ENCODE measurements at places on chromosomes 4 and X.

DNA sequence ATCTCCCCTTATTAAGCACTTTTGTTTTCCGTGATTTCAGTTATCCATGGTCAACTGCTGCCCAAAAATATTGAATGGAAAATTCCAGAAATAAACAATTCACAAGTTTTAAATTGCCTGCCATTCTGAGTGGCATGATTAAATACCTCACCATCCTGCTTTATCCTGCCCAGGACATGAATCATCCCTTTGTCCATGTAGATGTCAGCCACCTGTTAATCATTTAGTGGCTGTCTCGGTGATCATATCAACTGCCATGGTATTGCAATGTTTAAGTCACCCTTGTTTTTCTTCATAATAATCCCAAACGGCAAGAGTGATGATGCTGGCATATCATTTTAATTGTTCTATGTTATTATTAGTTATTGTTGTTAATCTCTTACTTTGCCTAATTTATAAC lies 79.8 kb upstream of the LHFPL1 start:
- H3K4me1 ChIP-seq: no peaks in the 10 kb centered on the region
- DNase-seq: no peak
- H3K27me3 ChIP-seq: no peaks in the 10 kb centered on the region
- H3K4me3 ChIP-seq: no peak overlapping the region
- no peaks in the 10 kb centered on the region for H3K36me3 ChIP-seq

DNA sequence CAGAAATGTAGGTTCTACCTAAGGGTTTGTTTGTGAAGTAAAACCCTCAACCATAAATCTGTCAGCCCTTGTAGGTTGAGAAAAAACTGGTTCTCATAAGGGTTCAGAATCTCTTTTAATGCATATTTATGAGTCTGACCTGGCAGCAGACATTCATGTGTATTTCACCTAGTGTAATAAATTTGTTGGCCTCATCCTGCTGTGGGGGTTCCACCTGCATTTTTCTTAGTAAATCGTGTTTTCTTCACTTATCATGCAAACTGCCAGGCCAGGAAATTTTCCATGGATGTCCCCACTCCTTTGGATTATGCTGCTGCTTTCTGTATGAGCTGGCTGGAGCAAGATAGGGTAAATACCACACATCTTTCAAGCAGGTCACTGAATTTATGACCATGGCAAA lies 42.4 kb downstream of the KLHL13 start:
- no peaks in the 10 kb centered on the region for H3K27me3 ChIP-seq
- H3K4me1 ChIP-seq: no peaks in the 10 kb centered on the region
- H3K36me3 ChIP-seq: no peaks in the 10 kb centered on the region
- H3K4me3 ChIP-seq: no peak overlapping the region

GRCh38 chrX:37697169-37697760 lies 11.7 kb downstream of the XK start:
- peak; percentile 20 for DNase-seq
- no peak overlapping the region for H3K4me3 ChIP-seq
- H3K27me3 ChIP-seq: no peaks in the 10 kb centered on the region
- H3K36me3 ChIP-seq: no peaks in the 10 kb centered on the region
- H3K27ac ChIP-seq: no peak overlapping the region
- H3K4me1 ChIP-seq: no peaks in the 10 kb centered on the region

DNA sequence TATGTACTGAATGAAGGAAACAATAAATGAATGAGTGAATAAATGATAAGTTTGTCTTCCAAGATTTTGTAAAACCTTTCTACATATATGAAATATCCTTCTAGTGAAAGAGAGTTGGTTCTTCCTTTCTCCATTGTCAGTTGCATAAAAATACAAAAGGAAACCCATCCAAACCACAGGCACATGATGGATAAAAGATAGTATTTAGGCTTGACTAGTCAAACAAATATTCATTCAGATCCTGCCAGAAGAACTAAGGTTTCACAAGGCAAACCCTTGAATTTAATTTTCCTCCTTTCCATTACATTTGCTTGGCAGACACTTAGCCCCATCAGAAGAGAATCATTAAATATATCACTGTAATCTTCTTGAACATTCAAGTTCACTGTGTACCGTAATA lies 208.4 kb downstream of the COL25A1 start:
- no peaks in the 10 kb centered on the region for H3K4me1 ChIP-seq
- DNase-seq: peak; percentile 46
- H3K4me3 ChIP-seq: no peak overlapping the region
- no peak overlapping the region for H3K27ac ChIP-seq
- no peaks in the 10 kb centered on the region for H3K36me3 ChIP-seq

- no peaks in the 10 kb centered on the region for H3K27me3 ChIP-seq
- DNase-seq: peak; percentile 3
- no peak overlapping the region for H3K4me3 ChIP-seq
- H3K36me3 ChIP-seq: no peaks in the 10 kb centered on the region
These were observed 1522.8 kb upstream of the PABPC4L start for GRCh38 chr4:135724421-135724820.

DNA sequence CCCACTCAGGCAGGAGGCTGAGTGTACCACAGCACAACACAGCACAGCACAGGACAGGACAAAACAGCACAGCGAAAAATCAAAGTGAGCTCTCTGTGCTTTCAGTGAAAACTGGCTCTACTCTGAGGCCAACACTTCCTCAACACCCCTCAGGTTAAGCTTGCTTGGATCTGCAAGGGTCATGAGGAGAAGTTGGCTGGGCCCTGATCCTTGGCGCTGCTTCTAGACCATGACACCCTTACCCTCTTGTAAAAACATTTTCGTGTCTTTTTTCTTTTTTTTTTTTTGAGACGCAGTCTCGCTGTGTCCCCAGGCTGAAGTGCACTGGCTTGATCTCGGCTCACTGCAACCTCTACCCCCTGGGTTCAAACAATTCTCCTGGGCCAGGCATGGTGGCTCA lies 25.3 kb downstream of the USP46 start:
- H3K27me3 ChIP-seq: no peaks in the 10 kb centered on the region
- no peak for DNase-seq
- H3K4me3 ChIP-seq: no peak overlapping the region
- no peaks in the 10 kb centered on the region for H3K4me1 ChIP-seq

DNA sequence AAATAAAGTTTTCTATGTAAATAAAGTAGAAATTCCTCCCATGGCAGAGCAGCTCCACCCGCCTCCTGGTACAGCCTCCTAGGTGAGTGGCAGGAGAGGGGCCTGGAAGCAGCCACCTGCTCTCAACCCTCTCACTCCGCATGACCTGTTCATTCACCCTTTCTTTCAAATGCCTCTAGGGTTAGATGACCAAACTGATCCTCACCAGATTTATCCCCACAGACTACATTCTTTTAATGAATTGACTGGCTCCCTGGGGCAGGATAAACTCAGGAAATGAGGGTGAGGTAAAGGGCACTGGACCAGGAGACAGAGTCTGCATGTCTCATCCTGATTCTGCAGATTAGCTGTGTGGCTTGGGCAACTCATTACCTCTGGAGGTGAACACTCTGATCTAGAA lies 32.6 kb upstream of the NKX6-1 start:
- no peaks in the 10 kb centered on the region for H3K36me3 ChIP-seq
- no peak overlapping the region for H3K4me3 ChIP-seq
- peaks cover 3% of the 10 kb centered on the region for H3K27me3 ChIP-seq
- H3K27ac ChIP-seq: no peak overlapping the region
- H3K4me1 ChIP-seq: no peaks in the 10 kb centered on the region
- DNase-seq: no peak

DNA sequence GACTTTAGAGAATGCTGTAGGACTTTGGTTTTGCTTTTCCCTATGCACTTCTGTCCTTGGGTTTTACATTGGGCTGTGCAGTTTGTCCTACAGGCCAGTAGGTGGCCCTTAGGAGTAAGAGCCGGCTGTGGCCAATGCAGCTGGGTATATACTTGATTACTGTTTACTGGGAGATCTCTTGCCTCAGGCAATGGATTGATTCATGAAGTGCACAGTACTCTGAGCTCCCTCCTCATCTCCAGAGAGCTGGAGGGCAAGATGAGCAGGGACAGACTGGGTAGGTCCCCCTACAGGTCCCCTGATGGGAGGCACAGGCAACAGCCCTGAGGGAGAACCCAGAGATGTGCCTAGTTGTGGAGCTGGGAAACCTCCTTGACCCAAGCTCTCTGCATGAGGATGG lies 103.8 kb upstream of the QRFPR start:
- no peaks in the 10 kb centered on the region for H3K27me3 ChIP-seq
- no peak overlapping the region for H3K4me3 ChIP-seq
- no peak overlapping the region for H3K27ac ChIP-seq
- DNase-seq: peak; percentile 36
- H3K36me3 ChIP-seq: no peaks in the 10 kb centered on the region

DNA sequence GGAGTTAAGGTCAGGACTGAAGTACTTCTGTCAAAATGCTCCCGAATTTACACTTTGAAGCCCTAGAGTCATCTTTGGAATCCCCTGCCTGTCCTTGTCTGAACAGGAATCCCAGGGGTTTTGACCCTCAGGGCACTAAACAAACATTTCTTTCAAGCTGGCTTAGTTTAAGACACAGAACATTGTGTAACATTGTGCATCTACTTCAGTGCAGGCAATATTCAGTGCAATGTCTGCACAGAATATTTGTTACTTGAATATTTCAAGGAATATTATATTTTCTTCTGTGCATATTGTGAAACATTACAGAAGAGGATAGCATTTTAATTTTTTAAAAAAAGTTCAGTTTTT lies 763.4 kb downstream of the PCDH18 start:
- H3K27ac ChIP-seq: no peak overlapping the region
- no peak for DNase-seq
- no peaks in the 10 kb centered on the region for H3K36me3 ChIP-seq
- no peaks in the 10 kb centered on the region for H3K4me1 ChIP-seq

GRCh38 chr4:39118034-39118658 lies 56.1 kb downstream of the KLHL5 start:
- no peak for DNase-seq
- H3K27ac ChIP-seq: no peak overlapping the region
- no peaks in the 10 kb centered on the region for H3K4me1 ChIP-seq

DNA sequence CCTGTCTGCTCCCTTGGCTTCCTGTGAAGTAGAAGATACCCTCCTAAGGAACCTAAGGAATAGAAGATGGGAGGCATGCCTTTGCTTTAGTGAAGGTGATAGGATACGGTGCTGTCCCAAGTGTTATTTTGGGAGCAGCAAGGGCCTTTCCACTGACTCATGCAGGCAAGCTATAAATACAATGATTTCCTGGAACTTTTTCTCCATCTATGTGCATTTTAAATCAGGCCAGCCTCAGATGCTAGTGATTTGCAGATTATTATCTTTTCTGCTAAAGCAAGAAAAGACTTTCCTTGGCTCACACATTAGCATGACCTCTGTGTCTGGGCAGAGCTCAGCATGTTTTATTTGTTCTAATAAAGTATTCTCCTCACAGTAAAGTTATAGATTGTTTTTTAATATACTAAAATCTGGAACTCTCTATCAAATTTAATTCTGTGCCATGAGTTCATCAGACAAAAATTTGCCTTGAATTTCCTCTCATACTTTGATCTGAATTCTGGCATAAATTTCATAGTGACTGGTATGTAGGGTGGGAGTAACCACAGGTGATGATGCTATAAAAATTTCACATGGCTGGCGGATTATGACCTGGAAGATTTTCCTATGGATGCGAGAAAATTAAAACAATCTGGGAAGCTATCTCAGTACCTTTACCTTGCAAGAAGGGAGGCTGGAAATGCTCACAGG lies 131.7 kb downstream of the REPS2 start:
- H3K4me3 ChIP-seq: peak overlapping the region; percentile 17
- DNase-seq: peak; percentile 68
- no peaks in the 10 kb centered on the region for H3K36me3 ChIP-seq
- peak overlapping the region; percentile 76 for H3K27ac ChIP-seq
- no peaks in the 10 kb centered on the region for H3K27me3 ChIP-seq

GRCh38 chr4:10100734-10101216 lies 15.8 kb downstream of the WDR1 start:
- no peaks in the 10 kb centered on the region for H3K27me3 ChIP-seq
- H3K4me1 ChIP-seq: peaks cover 82% of the 10 kb centered on the region
- peaks cover 58% of the 10 kb centered on the region for H3K36me3 ChIP-seq
- H3K27ac ChIP-seq: no peak overlapping the region
- H3K4me3 ChIP-seq: no peak overlapping the region

- H3K4me3 ChIP-seq: no peak overlapping the region
- DNase-seq: no peak
- H3K4me1 ChIP-seq: no peaks in the 10 kb centered on the region
- no peak overlapping the region for H3K27ac ChIP-seq
These were observed 263.2 kb upstream of the ITM2A start for GRCh38 chrX:79630033-79631009.

DNA sequence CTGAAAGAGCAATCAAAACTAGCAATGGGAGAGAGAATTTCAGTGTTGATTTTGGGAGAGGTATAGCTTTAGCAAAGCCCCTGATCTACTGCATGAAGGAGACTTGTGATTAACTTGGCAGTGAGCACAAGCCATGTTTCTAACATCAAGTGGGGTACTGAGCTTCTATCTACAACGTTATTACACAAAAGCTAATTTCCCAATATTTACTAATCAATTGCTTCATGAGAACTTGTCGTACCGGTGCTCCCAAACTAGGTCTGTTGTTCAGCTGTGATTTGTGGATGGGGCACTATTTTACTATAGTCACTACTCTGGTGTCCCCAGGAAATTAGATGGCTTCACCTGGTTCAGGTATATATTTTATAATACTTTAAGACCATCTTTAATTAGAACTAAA lies 16.2 kb downstream of the ANK2 start:
- H3K27me3 ChIP-seq: no peaks in the 10 kb centered on the region
- no peak for DNase-seq
- no peaks in the 10 kb centered on the region for H3K4me1 ChIP-seq
- no peaks in the 10 kb centered on the region for H3K36me3 ChIP-seq

- H3K4me3 ChIP-seq: no peak overlapping the region
- H3K27ac ChIP-seq: no peak overlapping the region
- peak; percentile 73 for DNase-seq
- H3K27me3 ChIP-seq: no peaks in the 10 kb centered on the region
- no peaks in the 10 kb centered on the region for H3K36me3 ChIP-seq
- no peaks in the 10 kb centered on the region for H3K4me1 ChIP-seq
These were observed 53.7 kb downstream of the SMIM31 start for GRCh38 chr4:164807611-164808010.

- no peaks in the 10 kb centered on the region for H3K36me3 ChIP-seq
- no peak overlapping the region for H3K4me3 ChIP-seq
- no peak for DNase-seq
- no peaks in the 10 kb centered on the region for H3K27me3 ChIP-seq
- H3K4me1 ChIP-seq: no peaks in the 10 kb centered on the region
- H3K27ac ChIP-seq: no peak overlapping the region
These were observed 25.7 kb upstream of the RP2 start for GRCh38 chrX:46811121-46811520.

GRCh38 chrX:44227991-44228390 lies 115.5 kb downstream of the EFHC2 start:
- no peaks in the 10 kb centered on the region for H3K4me1 ChIP-seq
- no peak overlapping the region for H3K4me3 ChIP-seq
- H3K27ac ChIP-seq: no peak overlapping the region
- no peaks in the 10 kb centered on the region for H3K36me3 ChIP-seq
- no peak for DNase-seq
